ENCODE measurements at places on chromosomes 6 and 20.
A peak's percentile ranks its signal among the peaks of the same experiment; 100 is the strongest.

- peak; percentile 20 for DNase-seq
Measured at GRCh38 chr6:33632558-33633039, 11.5 kb downstream of the ITPR3 start.

GRCh38 chr20:4159765-4160490, 144.6 kb upstream of the RNF24 start:
- no peak for DNase-seq

DNA sequence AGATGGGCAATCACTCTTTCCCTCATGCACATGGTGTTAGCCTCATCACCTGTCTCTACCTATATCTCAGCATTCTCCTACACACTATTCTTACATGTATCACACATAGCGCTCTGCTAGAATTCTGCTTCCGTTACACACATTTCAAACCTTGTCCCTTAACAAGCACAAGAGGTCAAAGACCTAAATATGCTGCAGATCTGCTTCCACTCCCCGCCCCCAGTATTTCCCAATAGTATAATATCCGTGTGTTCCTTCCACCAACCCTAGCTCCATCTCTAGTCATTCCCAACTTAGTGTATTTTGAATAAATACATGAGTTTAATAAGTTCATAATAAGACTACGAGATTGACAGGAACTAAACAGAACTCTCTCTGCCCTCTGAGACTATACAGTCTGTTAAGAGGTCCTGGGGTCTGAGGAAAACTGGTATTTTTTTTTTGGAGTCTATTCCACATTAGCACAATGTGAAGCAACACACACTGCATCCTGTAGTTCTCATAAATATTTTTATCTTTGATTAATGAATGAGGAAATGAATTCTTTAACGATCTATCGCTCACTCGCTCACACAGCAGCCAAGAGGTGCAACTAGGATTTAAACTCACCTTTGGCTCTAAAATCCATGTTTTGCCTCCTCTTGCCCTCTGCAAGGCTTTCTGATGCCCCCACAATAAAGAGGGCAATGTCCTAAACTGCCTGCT, 491.6 kb downstream of the QKI start:
- DNase-seq: no peak

- DNase-seq: no peak
Measured at GRCh38 chr20:25310921-25311728, 63.2 kb downstream of the PYGB start.

GRCh38 chr20:50049442-50050026, 63.4 kb downstream of the UBE2V1 start:
- DNase-seq: no peak

- peak; percentile 48 for DNase-seq
Measured at GRCh38 chr20:59993736-59994430, 35.7 kb downstream of the CDH26 start.

DNA sequence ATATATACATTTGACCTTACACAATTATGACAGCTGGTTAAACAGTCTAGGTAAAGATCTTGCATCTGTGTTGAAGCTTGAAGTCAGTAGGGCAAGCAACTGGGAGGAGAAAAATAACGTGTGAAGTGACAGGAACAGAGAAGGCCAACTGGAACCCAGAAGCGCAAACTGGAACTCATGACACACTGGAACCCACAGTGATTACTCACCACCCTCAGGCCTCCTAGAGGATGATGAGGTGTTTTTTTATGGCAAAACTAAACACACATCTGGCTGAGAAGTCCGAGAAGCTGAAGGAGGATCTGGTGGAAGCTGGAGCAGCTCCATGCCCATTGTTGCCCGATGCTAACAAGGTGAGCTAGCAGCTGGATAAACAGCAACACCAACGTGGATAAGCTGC, 108.1 kb downstream of the TMEM200A start:
- DNase-seq: no peak

GRCh38 chr20:20740541-20740940, 28.1 kb upstream of the RALGAPA2 start:
- no peak for DNase-seq

DNA sequence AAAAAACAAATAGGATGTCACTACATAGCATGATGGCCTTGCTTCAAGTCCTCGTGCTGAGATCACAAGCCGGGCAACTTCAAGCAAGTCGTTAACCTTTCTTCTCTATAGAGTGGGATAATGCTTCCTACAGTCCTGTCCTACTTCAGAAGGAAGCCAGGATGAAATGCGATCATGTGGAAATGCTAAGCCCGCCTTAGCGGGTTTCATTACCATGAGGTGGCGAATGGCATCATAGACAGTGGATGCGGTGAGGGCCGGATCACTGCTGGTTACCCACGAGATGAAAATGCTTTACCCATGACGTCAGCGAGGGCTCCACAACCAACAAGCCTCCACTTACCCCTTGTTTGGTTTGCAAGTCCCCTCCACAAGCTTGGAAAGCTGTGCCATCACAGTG, 206.4 kb downstream of the TBXT start:
- DNase-seq: no peak

GRCh38 chr20:3515379-3516170, 44.8 kb downstream of the ATRN start:
- no peak for DNase-seq

DNA sequence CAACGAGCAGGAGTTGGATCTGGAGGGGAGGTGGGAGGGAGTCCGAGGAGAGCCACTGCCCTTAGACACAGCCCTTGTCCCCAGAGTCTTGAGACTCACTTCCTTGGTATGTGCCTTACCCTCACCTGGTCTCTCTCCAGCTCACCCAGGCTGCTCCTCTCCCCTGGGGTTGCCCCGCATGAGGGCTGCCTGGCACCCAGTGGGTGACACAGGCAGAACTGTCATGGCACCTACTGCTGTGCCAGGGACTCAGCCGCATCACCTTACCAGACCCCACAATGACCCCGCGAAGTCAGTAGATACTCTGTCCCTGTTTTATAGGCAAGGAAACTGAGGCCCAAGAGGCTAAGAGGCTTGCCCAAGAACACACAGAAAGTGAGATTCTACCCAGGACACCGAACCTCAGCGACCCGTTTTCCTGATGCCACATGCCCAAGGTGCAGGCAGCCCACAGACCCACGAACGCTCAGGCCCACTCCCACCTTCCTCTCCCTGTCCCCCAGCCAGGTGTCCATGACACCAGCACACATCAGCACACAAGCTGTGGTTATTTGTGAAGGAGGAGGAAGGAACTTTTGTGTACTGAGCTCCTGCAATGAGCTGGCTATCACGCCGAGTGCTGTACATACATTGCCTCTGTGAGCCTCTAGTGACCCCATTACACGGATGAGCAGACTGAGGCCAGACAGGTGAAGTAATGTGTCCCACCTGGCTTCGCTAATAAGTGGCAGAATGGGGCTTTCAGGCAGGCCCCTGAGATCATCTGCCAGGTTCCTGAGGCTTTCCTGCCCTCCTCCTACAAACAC, 168.1 kb downstream of the GRM4 start:
- no peak for DNase-seq

DNA sequence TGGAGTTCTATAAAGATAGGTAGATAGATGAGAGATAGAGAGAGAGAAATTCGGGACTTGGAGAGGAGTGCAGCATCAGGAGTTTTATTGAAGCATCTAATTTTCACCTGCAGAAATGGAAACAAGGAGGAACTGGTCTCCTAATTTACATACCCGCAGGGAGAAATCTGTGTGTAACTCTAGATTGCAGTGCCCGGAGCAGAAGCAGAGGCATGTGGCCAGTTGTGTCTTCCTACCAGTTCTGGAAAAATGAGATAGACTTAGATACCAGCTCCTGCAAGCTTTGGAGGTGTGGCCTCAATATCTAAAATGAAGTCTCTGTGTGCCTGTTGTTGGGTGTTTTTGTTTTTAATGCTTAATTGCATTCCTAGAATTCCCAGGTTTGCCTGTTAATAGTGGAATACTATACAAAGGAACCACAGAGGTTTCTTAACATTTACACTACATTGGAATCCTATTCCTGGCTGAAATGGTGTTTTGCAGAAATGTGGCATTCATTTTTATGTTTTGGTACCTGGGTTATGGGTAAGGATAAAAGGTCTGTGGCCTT, 57.4 kb downstream of the DTD1 start:
- no peak for DNase-seq

DNA sequence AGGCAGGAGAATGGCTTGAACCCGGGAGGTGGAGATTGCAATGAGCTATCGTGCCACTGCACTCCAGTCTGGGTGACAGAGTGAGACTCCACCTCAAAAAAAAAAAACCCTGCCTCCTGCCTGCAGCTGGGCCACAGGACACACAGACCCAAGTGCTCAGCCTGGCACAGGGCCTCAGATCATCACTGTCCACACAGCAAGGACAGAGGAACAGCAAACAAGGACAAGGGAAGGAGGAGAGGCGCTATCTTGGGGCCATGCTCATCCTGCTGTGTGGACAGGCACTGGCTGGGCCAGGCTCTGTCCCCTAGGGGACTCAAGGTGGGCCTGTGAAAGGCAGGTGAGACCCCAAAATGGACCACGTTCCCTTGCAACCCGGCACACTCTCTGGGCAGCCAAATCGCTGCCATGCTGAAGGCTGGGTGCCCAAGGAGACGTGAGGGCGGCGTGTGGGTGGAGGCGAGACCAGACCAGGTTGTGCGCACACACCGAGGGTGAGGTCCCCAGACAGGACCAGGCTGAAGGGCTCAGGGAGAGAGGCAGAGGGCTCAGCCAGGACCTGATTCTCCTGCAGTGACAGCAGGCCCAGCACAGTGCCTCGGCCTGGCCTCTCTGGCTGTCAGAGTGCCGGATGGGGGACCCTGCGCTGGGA, 9.1 kb downstream of the UCKL1 start:
- no peak for DNase-seq

DNA sequence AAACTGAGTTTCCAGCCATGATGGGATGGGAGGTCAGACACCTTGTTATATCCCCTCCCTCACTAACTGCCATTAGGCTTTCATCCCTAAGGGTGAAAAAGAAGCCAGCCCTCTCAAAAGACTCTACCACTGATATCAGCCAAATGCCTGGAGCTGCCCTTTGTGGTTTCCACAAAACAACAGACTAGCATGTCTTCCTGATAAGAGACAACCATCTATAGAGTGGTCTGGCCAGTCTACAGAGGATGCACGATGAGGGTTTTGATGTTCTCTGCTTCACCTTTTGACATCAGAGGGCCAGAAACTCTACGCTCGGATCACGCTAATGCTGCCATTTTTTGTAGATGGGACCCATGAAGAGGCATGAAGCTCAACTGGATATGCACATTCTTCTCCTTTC, 61.7 kb upstream of the ARHGAP18 start:
- DNase-seq: no peak

GRCh38 chr20:51014797-51015722, 7.8 kb downstream of the KCNG1 start:
- no peak for DNase-seq

GRCh38 chr20:1033751-1034414, 31.8 kb upstream of the RSPO4 start:
- peak; percentile 89 for DNase-seq

DNA sequence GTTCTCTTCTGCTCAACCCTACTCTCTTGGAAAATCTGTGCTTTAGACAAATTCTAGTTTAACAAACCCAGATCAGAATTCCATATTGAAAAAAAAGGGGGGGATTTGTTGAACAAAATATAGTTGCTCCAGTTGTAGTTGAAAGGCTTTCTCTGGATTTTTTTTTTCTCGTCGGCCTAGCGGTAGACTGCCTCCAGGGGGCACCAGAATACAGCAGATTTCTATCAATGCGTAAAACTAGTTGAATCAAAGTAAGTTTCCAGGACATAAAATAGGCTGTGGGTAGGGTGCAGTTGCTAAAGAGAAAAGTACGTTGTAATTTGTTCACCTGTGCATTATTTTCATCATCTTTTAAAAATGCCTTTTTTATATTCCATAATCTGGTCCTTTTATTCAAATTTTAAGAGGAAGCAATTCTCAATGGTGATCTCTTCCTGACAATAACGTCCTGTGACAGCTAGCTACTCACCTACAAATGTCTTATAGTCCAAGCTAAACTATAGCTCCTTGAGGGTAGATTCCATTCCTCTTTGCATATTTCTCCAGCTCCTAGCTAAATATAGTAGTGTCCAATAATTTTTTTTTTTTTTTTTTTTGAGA, 105.4 kb downstream of the PERP start:
- DNase-seq: no peak

DNA sequence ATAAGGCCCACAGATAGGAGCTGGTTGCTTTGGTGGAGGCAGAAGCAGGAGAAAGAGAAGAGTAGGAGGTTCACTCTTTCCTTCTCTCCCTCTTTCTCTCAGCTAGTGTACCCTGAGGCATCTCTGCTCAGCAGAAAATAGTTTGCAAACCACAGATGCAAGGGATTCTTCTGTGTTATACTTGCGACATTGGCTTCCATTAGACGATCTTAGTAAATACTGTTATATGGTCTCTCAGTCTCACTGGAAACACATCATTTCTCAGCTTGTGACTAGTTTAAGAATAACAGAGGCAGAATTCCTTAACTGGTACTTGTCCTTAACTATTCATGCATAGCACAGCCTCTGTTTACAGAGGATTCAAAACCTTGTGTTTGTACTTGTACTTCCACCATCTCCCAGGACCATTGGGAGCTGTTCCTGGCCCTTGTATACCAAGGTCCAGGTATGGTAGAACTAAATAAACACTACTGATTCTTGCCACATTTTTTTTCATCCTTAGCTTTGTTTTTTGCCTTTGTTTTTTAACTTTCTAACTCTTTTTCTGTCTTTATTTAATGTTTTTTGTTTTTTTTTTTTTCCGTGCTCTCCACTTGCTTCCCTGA, 218.2 kb downstream of the OTOR start:
- no peak for DNase-seq

GRCh38 chr20:51720854-51721253, 47.3 kb downstream of the ATP9A start:
- DNase-seq: no peak

DNA sequence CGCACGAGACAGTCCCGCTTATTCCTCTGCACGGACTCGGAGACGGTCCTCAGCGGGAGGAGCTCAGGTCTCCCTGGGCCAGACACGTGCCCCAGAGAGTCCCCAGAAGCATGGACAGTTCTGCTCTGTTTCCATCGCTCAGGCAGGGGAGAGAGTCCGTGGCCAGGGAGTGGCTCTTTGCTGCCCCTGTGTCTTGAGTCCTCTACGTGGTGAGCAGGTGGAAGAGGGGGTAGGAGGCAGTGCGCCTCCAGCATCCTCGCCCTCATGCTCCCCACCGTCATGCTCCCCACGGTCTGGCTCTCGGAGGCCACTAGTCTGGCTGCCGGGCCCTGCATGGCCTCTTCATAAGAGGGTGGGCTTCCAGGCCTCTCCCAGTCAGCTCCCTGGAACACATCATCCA, 8.9 kb downstream of the TAGAP start:
- no peak for DNase-seq

Measured in GDM1 (cell line).